HT1080 (cell line): ENCODE measurements at places on chromosomes 2 and 18.

DNA sequence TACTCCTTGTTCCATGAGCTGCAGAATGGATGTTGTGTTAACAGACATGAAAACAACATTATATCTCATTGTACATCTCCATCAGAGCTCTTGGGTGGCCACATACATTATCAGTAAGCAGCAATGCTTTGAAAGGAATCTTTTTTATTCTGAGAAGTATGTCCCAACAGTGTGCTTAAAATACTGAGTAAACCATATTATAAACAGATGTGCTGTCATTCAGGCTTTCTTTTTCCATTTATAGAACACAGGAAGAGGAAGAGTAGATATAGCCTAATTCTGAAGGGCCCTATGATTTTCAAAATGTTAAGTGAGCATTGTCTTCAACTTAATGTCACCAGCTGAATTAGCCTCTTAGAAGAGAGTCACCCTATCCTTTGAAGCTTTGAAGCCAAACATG lies 44.3 kb upstream of the CABYR start:
- DNase-seq: no peak

- peak; percentile 19 for DNase-seq
These were observed 3.1 kb downstream of the FIGN start for GRCh38 chr2:163732727-163733126.

GRCh38 chr2:224136396-224136795 lies 97.3 kb upstream of the SERPINE2 start:
- no peak for DNase-seq

DNA sequence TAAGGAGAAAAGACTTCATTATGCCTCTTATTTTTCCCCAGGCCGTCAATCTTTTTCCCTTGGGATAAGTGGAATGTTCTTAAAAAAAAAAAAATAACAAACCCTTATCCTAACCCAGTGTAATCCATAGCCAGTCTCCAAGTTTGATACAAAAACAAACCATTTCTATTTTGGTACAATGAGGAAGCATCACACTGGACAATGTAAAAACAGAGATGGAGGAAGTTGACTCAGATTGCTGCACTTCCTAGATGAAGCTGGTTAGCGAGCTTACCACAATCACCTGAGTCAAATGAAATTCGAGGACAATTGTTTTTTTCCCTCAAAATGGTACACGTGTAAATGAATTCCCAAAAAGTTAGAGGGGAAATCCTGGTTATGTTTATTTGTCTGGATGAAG lies 259.7 kb downstream of the TCF4 start:
- peak; percentile 85 for DNase-seq

DNA sequence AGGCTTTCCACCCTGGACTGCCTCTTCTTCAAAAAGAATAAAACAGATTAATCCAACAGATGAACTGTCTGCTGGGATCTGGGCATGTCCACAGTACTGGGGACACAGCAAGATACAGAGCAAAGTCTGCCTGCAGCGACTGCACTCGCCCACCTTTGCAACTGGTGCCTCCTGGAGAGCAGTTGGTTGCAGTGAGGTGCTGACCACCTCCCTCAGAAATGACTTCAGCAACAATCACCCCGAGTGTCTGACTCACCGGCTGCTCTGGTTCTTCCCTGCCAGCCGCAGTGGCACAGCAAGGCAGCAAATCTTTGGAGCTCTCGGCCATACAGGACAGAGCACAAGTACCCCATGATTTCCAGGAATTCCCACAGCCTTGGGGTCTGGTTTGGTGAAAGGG lies 179.7 kb downstream of the ANAPC1 start:
- peak; percentile 91 for DNase-seq
